ENCODE measurements at places on chromosomes 3 and 15.

DNA sequence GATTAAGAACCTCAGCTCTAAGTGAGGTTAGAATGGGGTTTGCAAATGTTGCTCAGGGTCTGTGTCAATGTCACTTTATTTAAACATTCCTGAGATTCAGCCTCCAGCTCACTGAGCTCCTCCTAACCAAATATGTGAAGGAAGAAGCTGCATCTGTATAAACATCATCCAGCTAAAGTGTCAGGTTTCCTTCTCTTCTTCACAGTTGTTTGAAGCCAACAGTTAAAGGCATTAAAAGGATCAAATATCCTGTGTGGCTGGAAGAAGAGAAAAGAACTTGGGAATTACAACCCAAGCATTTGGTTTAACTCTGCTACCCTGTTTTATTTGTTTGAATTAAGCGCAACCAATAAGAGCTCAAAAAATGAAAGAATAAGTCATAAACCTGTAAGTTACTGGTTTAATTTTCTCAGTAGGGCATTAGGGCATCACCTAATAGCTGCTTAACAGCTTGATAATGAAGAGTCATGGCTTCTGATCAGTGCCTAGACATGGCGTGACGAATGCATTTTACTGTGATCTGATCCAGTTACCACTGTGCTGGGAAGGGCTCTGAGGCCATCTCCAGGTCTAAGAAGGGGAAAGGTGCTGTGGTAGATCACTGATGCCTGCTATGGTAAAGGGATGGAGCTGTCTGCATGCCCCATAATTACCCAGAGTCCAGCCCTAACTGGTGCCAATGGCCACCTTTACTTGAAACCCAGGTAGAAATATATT is 165.7 kb upstream of the TSC22D2 start:
- no peak for DNase-seq

- no peak for DNase-seq
Measured at GRCh38 chr3:128081226-128081625, 29.0 kb downstream of the SEC61A1 start.

GRCh38 chr3:129746629-129747028 is 140.2 kb upstream of the PLXND1 start:
- DNase-seq, result no peak

GRCh38 chr3:16398648-16399047 is 114.9 kb downstream of the RFTN1 start:
- no peak for DNase-seq

DNA sequence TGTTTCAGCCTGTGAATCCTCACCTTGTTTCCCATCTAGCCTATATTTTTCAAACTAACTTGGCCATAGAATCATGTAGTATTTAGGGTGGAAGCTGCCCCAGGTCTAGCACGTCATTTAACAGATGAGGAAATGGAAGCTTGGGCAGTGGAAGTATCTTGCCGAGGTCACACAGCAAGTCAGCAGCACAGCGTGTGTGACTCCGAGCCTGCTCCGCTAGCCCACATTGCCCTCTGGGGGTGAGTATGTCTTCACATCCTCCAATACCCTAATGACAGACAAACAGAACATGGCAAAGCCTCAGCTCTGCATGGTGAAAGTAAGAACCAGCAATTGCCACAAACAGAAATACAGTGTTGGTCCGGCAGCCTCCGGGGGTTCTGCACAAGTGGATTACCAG is 2.2 kb upstream of the CCR5 start:
- DNase-seq, result no peak

DNA sequence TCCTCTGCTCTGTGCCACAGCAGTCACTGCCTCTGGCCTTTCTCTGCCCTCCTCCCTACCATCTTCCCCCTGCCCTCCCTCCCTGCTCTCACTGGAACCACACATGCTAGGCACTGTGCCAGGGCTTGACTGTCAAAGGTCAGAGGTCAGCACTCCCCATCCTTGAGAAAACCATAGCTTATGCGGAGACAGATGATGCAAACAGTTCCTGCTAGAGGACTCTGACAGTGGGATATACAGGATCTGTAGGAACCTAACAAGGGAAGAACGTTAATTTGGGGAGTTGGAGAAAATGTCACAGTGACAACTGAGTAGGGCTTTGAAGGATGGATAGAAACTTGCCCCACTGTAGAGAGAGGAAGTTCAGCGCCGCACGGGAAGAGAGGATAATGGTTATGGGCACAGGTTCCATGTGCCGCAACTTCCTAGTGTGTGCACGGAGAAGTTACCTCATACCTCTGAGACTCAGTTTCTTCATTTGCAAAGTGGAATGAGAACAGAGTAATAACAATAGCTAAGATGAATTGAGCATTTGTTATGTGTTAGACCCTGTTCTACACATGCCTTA is 29.3 kb upstream of the XYLB start:
- DNase-seq, result no peak

DNA sequence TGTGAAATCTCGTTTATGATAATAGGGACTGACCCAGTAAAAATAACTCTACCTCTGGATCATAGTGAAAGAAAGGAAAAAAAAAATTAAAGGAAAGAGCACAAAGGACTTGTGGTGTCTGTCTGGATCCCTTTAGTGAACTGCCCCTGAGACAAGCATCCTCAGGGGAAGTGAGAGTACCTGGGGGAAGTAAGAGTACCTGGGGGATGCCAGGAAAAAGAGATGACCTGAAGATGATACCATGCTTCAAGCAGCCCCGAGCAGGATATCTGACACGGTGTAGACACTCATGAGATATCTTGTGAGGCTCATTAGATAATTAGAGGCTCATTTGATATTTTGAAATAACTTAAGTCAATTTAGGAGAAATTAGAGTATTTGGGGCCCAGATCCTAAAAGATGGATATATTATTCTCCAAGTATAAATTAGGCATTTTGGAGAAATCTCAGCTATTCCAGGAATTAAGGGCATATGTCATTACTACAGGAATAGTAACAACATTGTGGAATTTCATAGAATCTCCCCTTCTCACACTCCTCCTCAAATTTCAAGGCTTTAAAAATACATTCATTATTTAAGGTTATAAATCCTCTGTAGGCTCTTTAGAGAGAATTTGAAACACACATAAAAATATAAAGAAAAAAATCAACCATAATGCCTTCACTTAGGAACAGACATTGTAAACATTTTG is 36.3 kb upstream of the PSMD6 start:
- no peak for DNase-seq

GRCh38 chr3:169764882-169765612 is at the start of gene TERC:
TERC (minus strand) TSS chr3:169765060.
- DNase-seq, result peak; percentile 51

DNA sequence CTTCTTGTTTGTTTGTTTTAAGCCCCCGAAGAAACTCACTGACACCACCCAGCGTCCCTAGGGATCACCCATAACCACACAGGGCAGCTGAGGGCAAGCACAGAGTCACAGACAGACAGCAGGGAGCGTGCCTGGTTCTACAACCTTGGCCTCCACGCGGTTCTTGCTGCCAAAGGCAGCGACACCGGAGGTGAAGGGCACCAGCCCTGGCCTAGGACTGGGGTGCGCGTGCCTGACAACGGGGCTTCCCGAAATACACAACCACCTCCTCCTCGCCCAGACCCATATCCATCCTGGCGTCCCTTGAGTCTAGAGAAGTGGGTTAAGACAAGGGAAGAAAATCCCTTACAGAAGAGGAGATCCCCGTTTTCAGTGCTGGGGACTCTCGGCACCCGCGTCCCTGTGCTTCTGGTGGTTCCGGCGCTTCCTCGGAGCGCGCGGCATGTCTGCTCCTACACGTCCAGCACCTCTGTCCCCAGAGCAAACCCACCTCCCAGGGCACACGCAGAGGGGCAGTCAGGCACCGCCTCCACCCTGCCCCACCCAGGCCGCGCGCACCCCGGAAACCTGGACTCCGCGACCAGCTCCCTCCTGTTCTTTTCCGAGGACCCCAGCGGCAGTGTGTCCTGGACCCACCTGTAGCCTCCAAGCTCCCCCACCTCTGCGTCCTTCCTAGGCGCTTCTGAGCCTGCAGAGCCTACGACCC is 911 bp downstream of the RFTN1 start:
- no peak for DNase-seq

- no peak for DNase-seq
Measured at GRCh38 chr3:141065841-141066805, 15.0 kb downstream of the SPSB4 start.

- no peak for DNase-seq
Measured at GRCh38 chr3:44048196-44048924, 193.3 kb upstream of the TOPAZ1 start.

GRCh38 chr3:36866368-36866767 is 78.5 kb downstream of the TRANK1 start:
- no peak for DNase-seq

- no peak for DNase-seq
Measured at GRCh38 chr3:22935040-22935439, 268.1 kb upstream of the UBE2E2 start.

GRCh38 chr3:183762304-183762703 is 63.1 kb downstream of the MAP6D1 start:
- no peak for DNase-seq

- DNase-seq, result no peak
Measured at GRCh38 chr3:57556459-57557084, 498 bp downstream of the PDE12 start.

GRCh38 chr3:7340795-7341194 is 479.9 kb downstream of the GRM7 start:
- no peak for DNase-seq

- no peak for DNase-seq
Measured at GRCh38 chr15:99592145-99592791, 26.5 kb downstream of the MEF2A start.

DNA sequence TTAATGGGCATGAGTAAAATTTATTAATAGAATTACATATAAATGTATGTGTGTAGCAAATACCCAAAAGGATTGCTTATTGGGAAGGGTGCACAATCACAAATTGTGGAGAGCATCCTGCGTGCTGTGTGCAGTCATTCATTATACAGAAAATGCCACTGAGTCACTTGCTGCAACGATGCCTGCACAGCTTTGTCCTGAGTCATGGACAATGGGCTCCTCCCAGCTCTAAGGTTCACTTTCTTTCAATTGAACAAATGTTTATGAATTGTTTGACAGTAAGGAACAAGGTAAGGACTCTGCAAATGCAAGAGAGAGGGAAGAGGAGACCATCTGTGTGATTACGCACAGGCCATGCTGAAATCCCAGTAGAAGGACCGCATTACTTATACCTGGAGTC is 18.7 kb downstream of the CFAP161 start:
- DNase-seq, result no peak

DNA sequence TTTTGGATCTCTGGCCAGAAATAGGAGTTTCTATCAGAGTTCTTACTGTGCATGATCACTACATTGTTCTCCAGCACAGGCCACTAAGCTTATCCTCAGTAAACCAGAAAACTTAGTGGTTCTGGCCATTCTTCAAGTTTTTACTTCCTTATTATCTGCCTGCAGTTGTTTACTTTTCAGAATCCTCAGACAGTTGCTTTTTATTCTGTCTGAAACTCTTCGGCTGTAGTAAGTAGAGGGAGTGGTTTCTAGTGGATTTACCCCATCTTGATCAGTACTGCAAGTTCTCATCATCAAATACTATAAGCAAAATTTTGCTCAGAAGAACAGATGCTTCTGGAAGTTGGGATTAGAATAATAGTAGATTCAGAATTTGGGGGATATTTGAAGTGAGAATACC is 193.0 kb upstream of the RARB start:
- no peak for DNase-seq

DNA sequence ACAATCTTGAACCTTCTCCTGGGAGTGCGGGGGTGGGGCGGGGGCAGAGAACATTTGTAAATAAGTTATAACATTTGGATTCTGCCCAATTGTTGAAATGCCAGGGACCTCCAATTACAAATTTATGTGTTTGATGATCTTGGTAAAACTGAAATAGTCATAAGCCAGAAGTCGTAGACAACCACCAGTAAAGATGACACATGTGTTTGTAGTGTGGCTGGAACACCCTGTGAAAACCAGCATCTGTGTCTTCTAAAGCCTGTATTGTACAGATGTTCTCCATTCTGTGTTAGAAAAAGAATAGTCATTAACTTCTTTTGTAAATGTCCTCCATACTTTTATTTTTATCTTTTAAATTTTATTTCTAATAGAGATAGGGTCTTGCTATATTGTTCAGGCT is 61.8 kb downstream of the ARIH1 start:
- no peak for DNase-seq

DNA sequence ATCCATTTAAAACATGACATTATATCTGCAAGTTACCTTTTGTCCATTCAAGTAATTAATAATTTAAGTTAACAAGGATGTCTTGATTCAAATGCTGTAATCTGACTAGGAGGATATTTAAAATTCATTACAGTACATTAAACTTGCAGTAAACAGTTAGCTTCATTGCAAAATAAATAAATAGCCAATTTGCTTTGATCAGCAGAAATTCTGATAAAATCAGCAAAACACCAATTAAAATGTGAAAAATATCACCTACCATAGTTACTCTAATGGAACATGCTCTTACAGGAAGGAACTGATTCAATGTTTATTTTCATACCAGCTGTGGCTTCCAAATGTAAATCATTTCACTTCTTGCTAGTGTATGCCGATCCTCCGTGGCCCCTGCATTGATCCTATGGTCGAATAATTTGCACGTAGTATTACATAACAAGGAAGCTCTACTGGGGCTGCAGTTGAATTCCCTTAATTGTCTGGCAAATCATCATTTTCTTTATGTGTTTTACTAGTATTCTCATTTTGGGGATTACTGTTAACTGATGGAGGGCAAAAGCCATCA is 150.7 kb downstream of the FOXB1 start:
- no peak for DNase-seq

DNA sequence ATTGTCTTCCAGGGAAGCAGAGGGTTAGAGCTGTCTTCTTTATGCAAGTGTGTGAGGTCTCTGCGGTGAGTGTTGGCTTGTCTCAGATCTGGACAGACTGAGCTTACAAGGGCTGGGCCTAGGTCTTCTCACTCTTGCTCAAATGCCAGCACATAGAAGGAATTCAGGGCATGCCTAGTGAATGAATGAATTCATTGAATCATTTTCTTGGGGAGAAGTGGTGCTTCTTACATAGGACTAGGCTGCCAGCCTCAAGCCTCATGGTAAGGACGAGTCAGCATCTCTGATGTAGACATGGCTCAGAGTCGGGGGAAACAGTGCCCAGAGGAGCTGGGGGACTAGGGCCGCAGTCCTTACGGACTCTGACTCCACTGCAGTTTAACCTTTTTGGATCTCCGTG is 17.2 kb downstream of the MKRN2 start:
- no peak for DNase-seq

- DNase-seq, result no peak
Measured at GRCh38 chr3:197953881-197954280, 3.9 kb downstream of the RPL35A start.

- no peak for DNase-seq
Measured at GRCh38 chr15:84108728-84109127, 126.8 kb upstream of the GOLGA6L4 start.

GRCh38 chr3:187136936-187137335 is 2.4 kb downstream of the RPL39L start:
- no peak for DNase-seq

GRCh38 chr15:46708226-46708625 is 1009.1 kb upstream of the SEMA6D start:
- DNase-seq, result no peak

DNA sequence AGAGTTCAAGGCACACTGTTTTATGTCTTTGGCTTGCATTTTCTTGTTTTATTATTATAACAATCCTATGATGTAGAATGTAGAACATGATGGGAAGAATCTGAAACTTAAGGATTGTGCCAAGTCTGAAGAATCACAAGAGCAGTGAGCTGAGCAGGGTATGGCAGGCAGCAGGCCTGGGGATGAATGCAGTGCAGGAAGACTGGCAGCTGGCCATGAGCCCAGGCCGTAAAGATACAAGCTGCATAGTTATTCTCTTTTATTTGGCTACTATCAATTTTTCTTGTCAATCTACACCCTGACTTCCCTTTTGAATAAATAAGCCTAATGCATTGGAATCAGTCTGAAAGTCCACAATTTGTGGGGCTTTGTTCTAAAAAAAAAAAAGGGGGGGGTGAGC is 89.6 kb upstream of the ARPP21 start:
- no peak for DNase-seq

Data from NCI-H187 treated with DMSO at 0.1 percent for 48 hours (cell line).